Eye (tissue), 1 donor: ENCODE measurements at places on chromosomes 3 and 15.

DNA sequence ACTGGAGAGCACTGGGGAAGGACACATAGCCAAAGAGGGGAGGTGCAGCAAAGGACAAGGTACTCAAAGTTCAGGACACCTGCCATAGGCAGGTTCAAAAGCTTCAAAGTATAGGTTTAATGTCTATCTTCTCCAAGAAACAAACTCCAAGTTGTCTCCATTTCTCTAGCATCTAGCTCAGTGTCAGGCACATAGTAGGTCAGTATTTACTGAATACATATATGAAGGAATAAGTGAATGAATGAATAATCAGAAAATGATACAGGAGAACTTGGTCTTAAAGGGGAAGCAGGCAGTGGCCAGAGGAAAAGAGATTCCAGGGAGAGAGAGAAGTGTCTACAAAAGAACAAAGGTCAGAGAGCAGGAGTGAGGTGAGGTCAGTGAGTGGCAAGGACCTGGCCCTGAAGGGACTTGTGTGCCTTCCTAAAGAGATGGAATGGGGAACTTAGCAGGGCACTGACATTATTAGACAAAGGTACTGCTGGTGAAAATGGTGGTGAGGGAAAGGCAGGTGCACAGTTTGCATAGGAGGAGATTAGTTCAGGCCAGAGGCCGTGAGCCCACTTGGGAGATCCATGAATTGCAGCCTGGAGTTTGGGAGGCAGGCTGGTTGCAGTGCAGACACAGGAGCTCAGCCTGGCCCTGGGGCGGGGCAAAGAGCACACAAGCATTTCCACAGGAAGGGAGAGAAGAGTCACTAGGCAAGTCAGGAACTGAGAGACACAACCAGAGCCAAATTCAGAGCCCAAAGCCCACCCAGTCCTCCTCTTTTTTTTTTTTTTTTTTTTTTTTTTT is 21.4 kb downstream of the TBC1D2B start:
- no peak for DNase-seq

GRCh38 chr15:26561896-26562295 is 211.0 kb downstream of the GABRB3 start:
- peak; percentile 2 for DNase-seq

- DNase-seq, result peak; percentile 54
Measured at GRCh38 chr3:3503411-3503810, 295.8 kb upstream of the LRRN1 start.

- no peak for DNase-seq
Measured at GRCh38 chr3:111156517-111156916, 84.9 kb downstream of the NECTIN3 start.

DNA sequence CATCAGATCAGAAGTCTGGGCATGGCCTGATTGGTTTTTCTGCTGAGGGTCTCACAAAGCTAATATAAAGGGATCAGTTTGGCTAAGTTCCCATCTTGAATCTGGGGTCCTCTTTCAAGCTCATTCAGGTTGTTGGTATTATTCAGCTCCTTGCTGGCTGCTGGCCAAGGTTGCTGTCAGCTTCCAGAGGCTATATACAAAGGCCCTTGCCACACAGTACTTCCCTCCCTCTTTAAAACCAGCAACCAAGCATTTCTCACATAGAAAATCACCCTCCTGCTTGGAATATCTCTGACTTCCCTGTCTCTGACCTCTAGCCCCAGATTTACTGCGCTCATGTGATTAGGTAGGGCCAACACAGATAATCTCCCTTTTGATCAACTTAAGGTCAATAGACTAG is 442.9 kb downstream of the ERC2 start:
- no peak for DNase-seq

DNA sequence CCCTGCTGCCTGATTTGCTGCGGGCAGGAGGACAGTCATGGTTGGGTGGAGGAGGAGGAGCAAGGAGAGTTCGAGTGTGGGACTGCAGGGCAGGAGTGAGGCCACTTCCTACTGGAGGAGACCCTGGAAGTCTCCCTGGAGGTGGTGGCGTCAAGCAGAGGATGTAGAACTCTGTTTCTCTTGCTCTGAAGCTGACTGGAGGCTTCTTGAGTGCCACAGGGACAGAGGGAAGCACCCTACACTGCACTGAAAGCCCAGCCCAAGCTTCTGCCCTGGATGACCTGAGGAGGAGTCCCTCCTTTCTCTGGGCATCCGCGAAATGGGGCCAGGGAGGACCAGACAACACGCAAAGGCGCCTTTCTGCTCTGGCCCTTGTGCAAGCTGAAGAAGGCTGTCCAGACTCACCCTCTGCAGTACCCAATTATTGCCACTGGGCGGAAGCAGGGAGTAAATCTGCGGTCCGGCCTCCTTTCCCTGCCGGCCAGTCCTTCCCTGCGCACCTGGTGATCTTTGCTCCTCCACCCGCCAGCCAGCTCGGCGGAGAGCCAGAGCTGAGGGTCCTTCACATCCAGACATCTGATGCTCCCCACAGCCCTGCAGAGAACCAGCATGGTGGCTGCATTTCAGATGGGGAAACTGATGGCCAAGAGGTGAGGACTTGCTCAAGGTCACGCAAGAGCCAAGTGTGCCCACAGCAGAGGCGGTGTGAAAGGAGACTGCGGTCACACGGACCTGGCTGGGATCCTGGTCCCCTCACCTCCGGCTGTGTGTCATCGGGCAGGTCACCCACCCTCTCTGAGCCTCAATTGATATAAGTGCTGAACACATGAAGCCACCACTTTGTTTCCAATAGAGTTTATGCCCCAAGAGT is 207.1 kb downstream of the TBC1D2B start:
- DNase-seq, result peak; percentile 87

DNA sequence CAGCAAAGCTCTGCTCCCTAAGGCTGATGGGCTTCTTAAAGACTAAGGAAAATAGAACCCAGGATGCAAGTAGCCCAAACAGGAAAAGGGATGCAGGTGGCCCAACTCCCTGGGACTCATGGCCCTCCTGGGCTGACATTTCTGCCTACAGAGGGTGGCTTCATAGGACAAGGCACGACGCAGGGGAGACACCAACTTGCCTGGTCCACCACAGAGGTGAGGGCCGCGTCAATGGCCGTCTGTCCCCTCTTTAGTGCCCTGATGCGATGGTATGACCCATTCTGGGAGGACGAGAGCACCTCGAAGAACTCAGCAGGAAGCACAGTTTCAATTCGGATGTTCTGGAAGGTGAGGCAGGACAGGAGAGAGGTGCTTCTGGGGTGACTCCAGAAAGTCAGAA is 44.0 kb downstream of the NUP210 start:
- DNase-seq, result no peak

GRCh38 chr3:104941785-104942184 is 424.9 kb upstream of the ALCAM start:
- no peak for DNase-seq

- DNase-seq, result no peak
Measured at GRCh38 chr15:29369261-29369660, 99.6 kb upstream of the NSMCE3 start.

- DNase-seq, result peak; percentile 84
Measured at GRCh38 chr3:134357914-134358811, 16.1 kb downstream of the AMOTL2 start.
